SJCRH30 (cell line): ENCODE measurements at places on chromosomes 7 and 10.

DNA sequence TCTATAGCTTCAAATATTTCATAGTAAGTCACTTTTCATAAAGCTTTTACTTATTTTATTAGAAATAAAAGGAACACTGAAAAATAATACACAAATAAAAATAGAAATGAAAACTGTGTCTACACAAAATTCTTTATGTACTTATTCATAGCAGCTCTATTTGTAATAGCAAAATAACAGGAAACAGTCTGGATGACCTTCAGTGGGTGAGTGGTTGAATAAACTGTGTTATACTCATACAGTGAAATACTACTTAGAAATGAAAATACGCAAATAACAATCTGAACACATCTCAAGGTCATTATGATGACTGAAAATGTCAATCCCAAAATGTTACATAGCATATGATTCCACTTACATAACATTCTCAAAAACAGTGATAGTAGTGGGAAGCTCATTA is 138.7 kb upstream of the PCLO start:
- H3K36me3 ChIP-seq, result no peaks in the 10 kb centered on the region
- no peaks in the 10 kb centered on the region for H3K27me3 ChIP-seq
- H3K4me3 ChIP-seq, result no peak overlapping the region
- no peak for DNase-seq

DNA sequence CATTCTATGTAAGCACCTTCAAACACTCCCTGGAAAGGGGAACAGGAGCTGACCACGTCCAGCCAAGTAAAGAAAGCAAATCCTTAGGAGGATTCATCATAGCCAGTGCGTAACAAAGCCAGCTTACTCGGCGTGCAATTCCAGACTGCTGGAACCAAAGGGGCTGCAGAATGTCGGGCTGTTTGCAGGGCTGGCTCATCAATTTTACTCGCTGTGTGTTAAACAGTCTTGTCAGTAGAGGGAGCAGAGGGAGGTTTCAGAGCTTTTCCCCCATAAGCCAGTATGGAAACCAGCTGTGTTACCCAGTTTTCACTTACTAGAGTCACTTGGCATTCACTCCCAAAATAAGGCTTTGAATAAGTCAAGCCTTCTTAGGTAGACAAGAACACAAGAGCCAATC is 127.1 kb downstream of the KMT2E start:
- H3K36me3 ChIP-seq, result peaks cover 20% of the 10 kb centered on the region
- no peaks in the 10 kb centered on the region for H3K27me3 ChIP-seq
- no peaks in the 10 kb centered on the region for H3K4me1 ChIP-seq
- H3K4me3 ChIP-seq, result no peak overlapping the region
- DNase-seq, result peak; percentile 9

GRCh38 chr7:152338561-152338960 is 97.2 kb downstream of the KMT2C start:
- H3K36me3 ChIP-seq, result no peaks in the 10 kb centered on the region
- DNase-seq, result no peak
- H3K4me3 ChIP-seq, result no peak overlapping the region
- H3K4me1 ChIP-seq, result no peaks in the 10 kb centered on the region
- no peak overlapping the region for H3K27ac ChIP-seq

- DNase-seq, result no peak
- H3K4me1 ChIP-seq, result peaks cover 46% of the 10 kb centered on the region
- peak overlapping the region; percentile 19; the same call in 1 of the 2 replicates for H3K27ac ChIP-seq
- no peaks in the 10 kb centered on the region for H3K36me3 ChIP-seq
- no peak overlapping the region for H3K4me3 ChIP-seq
Measured at GRCh38 chr10:21811245-21811585, 192.3 kb downstream of the DNAJC1 start.

- peak overlapping the region; percentile 79 for H3K27ac ChIP-seq
- no peaks in the 10 kb centered on the region for H3K36me3 ChIP-seq
- peak; percentile 76 for DNase-seq
Measured at GRCh38 chr10:44300666-44301649, 83.9 kb downstream of the CXCL12 start.

DNA sequence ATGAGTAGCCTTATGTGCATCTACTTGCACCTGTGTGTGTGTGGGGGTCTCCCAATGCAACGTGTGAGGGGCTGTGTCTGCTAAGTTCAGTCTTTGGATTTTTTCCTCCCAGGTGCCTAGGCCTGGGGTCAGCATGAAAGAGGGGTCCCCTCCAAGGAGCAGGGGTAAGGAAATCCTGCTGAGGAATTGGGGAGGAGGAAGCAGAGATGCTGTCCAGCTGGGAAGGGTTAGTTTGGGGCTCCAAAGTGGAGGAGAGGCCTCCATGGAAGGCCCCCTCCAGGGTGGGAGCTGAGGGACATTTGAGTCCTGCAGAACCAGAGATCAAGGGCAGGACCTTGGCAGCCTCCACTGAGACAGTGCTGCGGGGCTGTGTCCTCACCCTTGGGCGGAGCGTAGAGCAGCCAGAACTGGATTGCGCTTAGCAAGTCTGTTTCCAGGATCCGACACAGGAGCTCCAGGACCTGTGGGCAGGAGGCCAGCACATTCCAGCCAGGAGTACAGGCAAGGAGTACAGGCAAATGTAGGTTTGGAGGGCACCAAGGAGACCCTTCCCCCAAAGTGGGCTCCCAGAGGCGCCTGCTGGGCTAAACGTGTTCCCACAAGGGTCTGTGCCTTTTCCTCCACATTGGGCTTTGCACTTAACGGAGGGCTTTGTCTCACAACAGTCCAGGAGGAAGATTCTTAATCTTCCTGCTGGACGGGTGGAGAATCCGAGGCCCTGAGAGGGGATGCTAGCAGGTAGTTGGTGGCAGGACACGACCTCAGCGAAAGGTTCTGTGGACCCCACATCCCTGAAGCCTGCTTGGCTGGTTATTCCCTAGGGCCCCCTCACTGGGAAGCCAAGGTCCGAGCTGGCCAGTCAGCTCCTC is 10.1 kb downstream of the TBATA start:
- no peaks in the 10 kb centered on the region for H3K36me3 ChIP-seq
- no peaks in the 10 kb centered on the region for H3K4me1 ChIP-seq
- no peaks in the 10 kb centered on the region for H3K27me3 ChIP-seq
- H3K27ac ChIP-seq, result no peak overlapping the region

- H3K27me3 ChIP-seq, result no peaks in the 10 kb centered on the region; the same call in 1 of the 2 replicates
- peaks cover 27% of the 10 kb centered on the region for H3K36me3 ChIP-seq
- no peak for DNase-seq
- no peak overlapping the region for H3K27ac ChIP-seq
- no peak overlapping the region for H3K4me3 ChIP-seq
Measured at GRCh38 chr7:148872188-148872587, 11.9 kb downstream of the EZH2 start.

GRCh38 chr7:128197989-128198580 is 43.0 kb upstream of the LEP start:
- H3K4me3 ChIP-seq, result no peak overlapping the region
- H3K27ac ChIP-seq, result no peak overlapping the region
- no peak for DNase-seq
- H3K36me3 ChIP-seq, result peaks cover 2% of the 10 kb centered on the region; the same call in 1 of the 2 replicates

DNA sequence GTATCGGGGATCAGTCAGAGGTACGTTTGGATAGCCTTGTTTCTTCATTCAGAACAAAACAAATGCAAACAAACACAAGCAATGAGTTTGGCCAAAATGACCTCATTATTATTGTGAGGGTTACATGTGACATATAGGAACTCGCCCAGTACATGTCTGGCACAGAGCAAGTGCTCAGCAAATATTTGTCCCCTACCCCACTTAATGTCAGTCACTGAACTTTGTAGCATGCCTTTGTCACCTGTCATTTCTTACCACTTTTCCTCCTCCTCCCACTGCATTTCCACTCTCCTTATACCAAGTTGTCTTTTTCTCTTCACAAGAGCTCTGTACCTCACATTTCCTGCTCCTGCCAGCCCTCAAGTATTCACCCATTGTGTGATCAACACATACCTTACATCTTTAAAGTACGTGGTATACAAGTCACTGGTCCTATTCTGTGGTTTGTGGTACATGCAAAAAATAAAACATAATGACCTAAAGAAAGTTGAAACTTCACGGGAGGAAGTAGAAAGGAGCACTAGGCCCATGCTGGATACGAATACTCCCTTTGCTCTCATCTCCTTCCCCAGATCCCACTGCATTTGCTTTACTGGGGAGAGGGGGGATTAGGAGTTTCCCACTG is 236.0 kb downstream of the INHBA start:
- no peaks in the 10 kb centered on the region for H3K36me3 ChIP-seq
- H3K4me1 ChIP-seq, result no peaks in the 10 kb centered on the region
- no peak for DNase-seq
- no peak overlapping the region for H3K27ac ChIP-seq

DNA sequence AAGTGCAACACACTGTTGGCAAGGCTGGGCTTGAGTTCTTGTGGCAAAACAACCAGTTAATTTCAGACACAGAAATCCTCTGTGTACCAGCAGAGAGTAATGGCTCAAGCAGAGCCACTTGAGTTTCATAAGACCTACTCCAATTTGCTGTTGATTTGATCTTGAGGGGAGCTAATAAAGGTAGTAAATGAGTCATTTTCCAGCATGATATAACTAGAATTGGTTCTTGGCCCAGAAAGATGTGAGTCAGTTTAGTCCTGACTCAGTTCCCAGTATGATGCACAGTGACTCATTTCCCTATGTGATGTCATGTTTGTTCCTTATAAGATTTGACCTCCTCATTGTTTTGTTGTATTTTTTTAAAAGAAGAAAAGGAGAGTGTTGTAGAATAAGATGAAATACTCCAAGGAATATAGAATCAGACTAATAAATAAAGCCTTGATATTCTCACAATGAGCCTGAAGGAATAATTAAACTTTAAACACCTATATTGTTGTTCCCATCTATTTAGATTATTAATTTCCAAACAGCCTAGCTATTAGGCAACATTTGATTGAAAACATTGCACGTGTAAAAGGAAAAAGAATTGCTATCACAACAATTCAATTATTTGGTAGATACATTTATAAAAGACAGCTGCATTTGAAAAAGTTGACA is 186.2 kb downstream of the REEP3 start:
- DNase-seq, result no peak
- no peak overlapping the region for H3K27ac ChIP-seq
- H3K36me3 ChIP-seq, result no peaks in the 10 kb centered on the region
- H3K4me1 ChIP-seq, result peaks cover 20% of the 10 kb centered on the region
- no peak overlapping the region for H3K4me3 ChIP-seq
- H3K27me3 ChIP-seq, result no peaks in the 10 kb centered on the region

- H3K36me3 ChIP-seq, result no peaks in the 10 kb centered on the region
- no peak for DNase-seq
- H3K4me3 ChIP-seq, result no peak overlapping the region
- peaks cover 7% of the 10 kb centered on the region for H3K4me1 ChIP-seq
- no peak overlapping the region for H3K27ac ChIP-seq
- 0 out of 2 replicates have a peak, but pooled peaks cover 3% of the 10 kb centered on the region for H3K27me3 ChIP-seq
Measured at GRCh38 chr7:41706228-41706930, 3.5 kb upstream of the INHBA start.

- H3K36me3 ChIP-seq, result no peaks in the 10 kb centered on the region
- no peaks in the 10 kb centered on the region for H3K27me3 ChIP-seq
- DNase-seq, result no peak
- H3K4me1 ChIP-seq, result peaks cover 11% of the 10 kb centered on the region
- H3K4me3 ChIP-seq, result no peak overlapping the region
Measured at GRCh38 chr10:70480239-70480861, 1.8 kb downstream of the PALD1 start.

GRCh38 chr7:92306153-92306552 is 60.4 kb downstream of the ANKIB1 start:
- H3K27ac ChIP-seq, result no peak overlapping the region
- DNase-seq, result no peak
- H3K36me3 ChIP-seq, result peaks cover 12% of the 10 kb centered on the region
- H3K27me3 ChIP-seq, result no peaks in the 10 kb centered on the region

DNA sequence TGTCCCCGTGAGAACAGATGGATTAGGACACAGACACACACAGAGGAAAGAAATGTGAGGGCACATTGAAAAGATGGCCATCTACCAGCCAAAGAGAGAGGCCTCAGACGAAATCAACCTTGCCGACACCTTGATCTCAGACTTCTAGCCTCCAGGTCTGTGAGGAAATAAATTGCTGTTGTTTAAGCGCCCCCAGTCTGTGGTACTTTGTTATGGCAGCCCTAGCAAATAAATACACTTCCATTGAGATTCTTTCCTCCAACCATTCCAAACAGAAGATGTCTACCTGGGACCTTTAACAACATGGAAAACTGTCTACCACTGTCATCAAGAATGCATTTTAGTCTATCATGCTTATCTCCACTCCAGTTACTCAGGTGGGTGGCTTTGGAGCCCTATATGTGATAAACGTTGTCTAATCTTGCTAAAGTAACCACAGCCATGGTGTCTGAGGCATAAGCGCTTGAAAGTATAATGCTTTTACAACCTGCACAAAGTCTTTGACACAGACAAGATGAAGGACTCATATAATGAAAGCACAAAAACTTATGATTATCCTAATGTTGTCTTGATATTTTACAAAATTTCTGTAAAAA is 244.3 kb downstream of the MTERF1 start:
- DNase-seq, result peak; percentile 63
- H3K4me1 ChIP-seq, result peaks cover 9% of the 10 kb centered on the region
- H3K27ac ChIP-seq, result no peak overlapping the region
- no peak overlapping the region for H3K4me3 ChIP-seq

DNA sequence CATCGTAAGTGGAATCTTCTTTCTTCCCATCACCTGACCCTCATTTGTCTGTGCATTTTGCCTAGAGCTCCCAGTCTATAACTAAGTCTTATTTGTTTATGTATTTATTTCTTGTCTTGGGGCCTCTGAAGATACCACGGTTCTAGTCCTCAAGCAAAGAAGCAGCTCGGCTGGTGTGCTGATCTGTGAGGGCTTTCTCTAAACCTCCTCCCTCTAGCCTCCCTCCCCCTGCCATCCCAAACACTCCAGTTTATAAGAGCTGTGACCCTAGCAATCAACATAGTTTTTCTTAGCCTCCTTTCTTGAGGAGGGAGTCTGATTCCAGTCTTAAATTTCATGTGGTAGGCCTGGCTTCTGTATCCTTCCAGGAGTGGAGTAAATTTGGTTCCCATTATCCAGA is 15.7 kb upstream of the NDUFA5 start:
- DNase-seq, result no peak
- H3K27ac ChIP-seq, result no peak overlapping the region
- no peak overlapping the region for H3K4me3 ChIP-seq
- H3K27me3 ChIP-seq, result no peaks in the 10 kb centered on the region
- no peaks in the 10 kb centered on the region for H3K36me3 ChIP-seq

- DNase-seq, result no peak
- H3K27ac ChIP-seq, result no peak overlapping the region
Measured at GRCh38 chr7:12809476-12809875, 122.0 kb downstream of the ARL4A start.

GRCh38 chr7:139618482-139619366 is 95.2 kb downstream of the CLEC2L start:
- no peaks in the 10 kb centered on the region for H3K4me1 ChIP-seq
- H3K27me3 ChIP-seq, result no peaks in the 10 kb centered on the region
- H3K36me3 ChIP-seq, result no peaks in the 10 kb centered on the region
- no peak overlapping the region for H3K27ac ChIP-seq
- H3K4me3 ChIP-seq, result no peak overlapping the region
